NCI-H524 (cell line): ENCODE measurements at places on chromosomes 3 and 15.

DNA sequence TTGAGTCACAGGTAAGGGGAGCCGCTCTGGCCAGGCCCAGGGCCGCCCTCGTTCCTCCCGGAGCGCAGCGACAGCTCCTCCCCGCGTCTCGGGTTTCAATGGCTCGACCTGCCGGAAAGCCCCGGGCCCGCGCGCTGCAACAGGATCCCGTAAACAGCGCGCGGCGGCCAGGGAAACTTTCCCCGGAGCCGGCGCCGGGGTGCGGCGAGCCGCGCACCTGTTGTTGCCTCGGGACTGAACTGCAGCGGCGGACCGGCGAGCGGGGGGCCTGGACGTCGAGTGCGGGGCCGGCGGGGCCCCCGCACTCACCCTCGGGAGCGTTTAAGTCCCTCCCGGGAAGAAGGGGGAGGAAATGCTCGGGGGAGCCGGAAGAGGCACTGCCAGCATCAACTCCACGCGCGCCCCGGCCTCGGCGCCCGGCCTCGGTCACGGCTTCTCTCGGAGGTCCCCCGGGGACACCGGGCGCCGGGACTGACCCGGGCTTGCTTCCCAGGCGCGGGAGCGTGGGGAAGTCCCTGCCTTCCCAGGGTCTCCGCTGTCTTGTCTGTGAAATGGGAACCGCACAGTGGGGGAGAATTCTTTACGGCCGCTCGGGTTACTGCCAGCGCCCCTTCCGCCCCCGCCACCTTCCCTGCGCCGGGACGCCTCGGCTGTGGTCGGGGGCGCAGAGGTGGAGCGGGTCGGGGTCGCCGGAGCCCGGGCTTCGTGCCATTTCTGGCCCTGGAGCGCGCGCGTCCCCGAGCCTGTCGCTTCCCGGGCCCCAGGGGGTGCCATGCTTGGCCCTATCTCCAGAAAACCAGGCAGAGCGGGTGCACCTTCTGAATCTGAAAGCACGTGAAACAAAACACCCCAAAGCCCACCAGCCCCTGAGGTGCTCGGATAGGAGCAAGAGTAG, 7.5 kb upstream of the PGPEP1L start:
- peak; percentile 57 for DNase-seq

GRCh38 chr3:183038221-183038620, 57.9 kb upstream of the DCUN1D1 start:
- DNase-seq, result no peak

GRCh38 chr3:40583691-40584090, 58.9 kb downstream of the ZNF621 start:
- DNase-seq, result no peak

- DNase-seq, result no peak
Observed at GRCh38 chr3:112200317-112200666, 67.2 kb upstream of the GCSAM start.

DNA sequence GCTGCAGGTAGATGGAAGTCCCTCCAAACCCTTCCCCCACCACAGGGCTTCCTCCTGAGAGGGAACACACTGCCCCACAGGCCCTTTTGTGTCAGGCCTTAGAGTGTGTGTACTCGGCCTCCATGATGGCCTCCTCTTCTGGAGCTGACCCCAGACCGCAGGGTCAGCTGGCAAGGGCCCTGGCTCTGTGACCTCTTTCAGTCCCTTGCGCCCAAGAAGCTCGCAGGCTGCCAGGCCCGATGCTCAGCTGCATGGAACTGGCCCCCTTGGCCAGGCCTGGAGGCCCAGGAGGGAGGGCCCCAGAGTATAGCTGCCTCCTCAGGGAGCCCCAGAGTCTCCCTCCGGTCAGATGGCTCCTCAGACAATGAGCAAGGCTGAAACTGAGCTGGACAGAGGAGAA, 23.4 kb upstream of the ANKDD1A start:
- DNase-seq, result no peak

- no peak for DNase-seq
Observed at GRCh38 chr15:32943711-32944110, 225.9 kb downstream of the GREM1 start.

GRCh38 chr3:171026597-171027293, at the start of gene SLC2A2:
Gene SLC2A2, minus strand, starts transcription at chr3:171026720. Its CDS starts 50 bp downstream, at chr3:171026670.
- DNase-seq, result no peak

GRCh38 chr3:42247576-42248027, 18.4 kb downstream of the CCK start:
- DNase-seq, result peak; percentile 73

GRCh38 chr15:39191871-39192291, 389.0 kb upstream of the THBS1 start:
- DNase-seq, result no peak

DNA sequence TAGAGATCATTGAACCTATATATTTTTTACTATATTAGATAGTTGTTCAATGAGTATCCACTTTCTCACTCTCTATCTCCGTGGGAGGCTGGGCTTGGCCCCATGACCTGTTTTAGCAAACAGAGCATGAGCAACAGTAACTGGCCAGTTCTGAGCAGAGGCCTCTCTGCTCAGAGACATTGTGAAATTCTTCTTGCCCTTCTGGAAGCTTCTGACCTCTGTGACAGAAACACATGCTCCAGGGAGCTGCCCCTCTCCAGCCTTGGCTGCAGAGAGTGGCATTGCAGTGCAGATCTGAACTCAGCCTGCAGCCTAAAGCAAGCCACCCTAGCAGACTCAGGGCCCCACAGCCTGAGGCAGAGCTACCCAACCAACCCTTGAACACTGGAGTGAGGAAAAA, 20.5 kb downstream of the FAM240A start:
- DNase-seq, result no peak

- no peak for DNase-seq
Observed at GRCh38 chr15:97991972-97992541, 31.6 kb downstream of the ARRDC4 start.

GRCh38 chr3:48896936-48897335, 1.7 kb downstream of the SLC25A20 start:
- no peak for DNase-seq

- DNase-seq, result no peak
Observed at GRCh38 chr3:105470851-105471250, 104.1 kb downstream of the ALCAM start.

- DNase-seq, result no peak
Observed at GRCh38 chr3:177122183-177122856, 75.0 kb downstream of the TBL1XR1 start.
